Activated CD8-positive, alpha-beta T cell treated with anti-CD3 and anti-CD28 coated beads, Interleukin-2, amount 10 ng/mL, durations not matched to agents 7 days and 5 days (primary cell): ENCODE measurements at places on chromosomes 5 and 9. TPM values are rescaled to one million over a fixed set of nuclear protein-coding genes. Genes with fewer than 3 reads are reported as not detected.
A peak's percentile ranks its signal among the peaks of the same experiment; 100 is the strongest.

DNA sequence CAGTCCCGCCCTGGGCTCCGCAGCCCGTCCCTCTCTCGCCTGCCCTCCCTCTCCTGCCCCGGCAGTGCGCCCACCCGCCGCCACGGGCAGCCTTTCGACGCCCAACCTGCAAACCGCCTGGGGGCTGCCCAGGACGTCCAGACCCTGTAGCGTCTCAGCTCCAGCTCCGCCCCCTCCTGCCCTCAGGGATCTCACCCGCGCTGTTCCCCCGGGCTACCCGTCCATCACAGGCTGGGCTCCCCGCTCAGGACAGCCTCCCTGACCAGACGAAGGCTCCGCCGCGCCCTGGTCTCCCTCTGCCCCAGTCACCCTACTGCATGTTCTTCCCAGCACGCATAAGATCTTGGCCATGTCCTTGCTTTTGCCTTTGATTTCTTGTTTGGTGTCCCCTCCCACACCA lies 1.4 kb downstream of the RASGEF1C start:
- DNase-seq, result no peak

- DNase-seq, result no peak
Measured at GRCh38 chr5:102737805-102738469, 17.2 kb upstream of the PAM start.

GRCh38 chr5:4868140-4868735 lies 271.9 kb upstream of the ADAMTS16 start:
- peak; percentile 63 for DNase-seq

The OR1Q1 gene
- total RNA-seq, result not detected

DNA sequence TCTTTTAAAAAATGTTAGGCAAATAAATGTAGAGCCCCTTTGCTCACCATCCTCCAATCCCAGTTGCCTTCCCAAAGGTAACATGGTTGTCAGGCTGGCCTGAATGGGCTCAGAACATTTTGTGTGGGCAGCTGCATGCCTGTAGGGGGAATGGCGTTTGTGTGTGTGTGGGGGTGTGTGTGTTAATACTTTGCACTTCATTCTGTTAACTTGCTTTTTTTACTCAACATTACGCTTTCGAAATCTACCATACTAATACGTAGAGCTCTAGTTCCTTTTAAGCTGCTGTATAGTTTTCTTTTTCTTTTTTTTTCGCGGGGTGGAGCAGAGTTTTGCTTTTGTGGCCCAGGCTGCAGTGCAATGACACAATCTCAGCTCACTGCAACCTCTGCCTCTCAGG lies 14.0 kb downstream of the MYOZ3 start:
- DNase-seq, result no peak

The FBXL7 gene
- total RNA-seq, result not detected

DNA sequence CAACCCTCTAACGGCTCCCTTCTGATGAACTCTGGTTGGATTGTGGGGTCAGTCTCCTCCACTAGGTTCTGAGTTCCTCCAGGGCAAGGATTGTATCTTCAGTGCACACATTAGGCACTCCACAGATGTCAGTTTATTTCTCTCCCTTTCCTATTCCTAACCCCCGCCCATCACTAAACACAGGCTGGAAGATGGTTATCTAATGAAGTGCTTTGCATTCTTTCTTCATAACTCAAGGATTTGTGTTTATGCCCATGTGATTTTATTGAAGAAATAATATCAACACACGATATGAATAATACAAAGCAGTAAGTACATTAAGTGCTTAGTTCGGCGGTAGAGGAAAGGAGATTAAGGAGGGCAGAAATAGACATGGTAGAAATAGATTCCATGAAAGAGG lies 4.4 kb upstream of the CREBRF start:
- DNase-seq, result no peak

The PCDHGA4 gene
- not detected for total RNA-seq

DNA sequence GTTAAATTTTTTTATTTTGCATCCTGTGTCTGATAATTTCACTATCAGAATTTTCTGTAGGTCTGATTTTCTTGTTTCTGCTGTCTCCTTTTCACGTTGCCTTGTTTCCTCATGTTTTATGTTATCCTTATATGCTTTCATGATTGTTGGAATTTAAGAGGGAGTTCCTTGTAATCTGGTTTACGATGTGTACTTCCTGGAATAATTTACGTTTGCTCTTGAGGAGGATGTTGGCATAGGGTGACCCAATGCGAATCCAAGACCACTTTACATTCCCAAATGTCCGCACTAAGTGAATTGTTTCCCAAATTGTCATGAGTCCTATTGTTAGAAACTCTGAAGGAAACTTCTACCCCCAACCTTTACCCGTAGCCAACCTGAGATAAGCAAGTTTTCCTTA lies 80.3 kb downstream of the ADAMTSL1 start:
- DNase-seq, result no peak

The PHF19 gene
- 290 TPM for total RNA-seq

The LRRC14B gene
- total RNA-seq, result not detected

GRCh38 chr9:116020801-116021200 lies 132.8 kb upstream of the PAPPA start:
- DNase-seq, result no peak

GRCh38 chr9:80881320-80881719 lies 808.0 kb downstream of the TLE1 start:
- DNase-seq, result no peak

GRCh38 chr5:122757285-122757684 lies 17.6 kb upstream of the SNX2 start:
- DNase-seq, result no peak

DNA sequence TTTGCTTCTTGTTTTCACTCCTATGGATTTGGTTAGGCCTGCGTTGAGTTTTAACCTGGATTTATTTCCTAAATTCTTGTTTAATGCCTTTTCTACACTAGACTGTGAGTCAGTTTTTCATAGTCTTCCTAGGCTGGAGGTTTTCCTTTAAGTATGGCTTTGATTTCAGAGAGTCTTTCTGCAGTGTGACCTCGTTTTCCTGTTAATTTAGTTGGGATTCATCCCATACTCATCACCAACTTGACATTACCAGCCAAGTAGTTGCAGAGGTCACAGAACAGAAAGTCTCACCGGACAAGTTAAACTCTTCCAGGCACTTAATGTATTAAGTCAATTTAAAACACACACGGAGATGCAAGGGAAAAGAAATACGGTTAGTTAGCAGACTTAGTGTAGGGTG lies 29.7 kb upstream of the AUH start:
- no peak for DNase-seq

The PIP5K1B gene
- total RNA-seq, result 0.16 TPM

- DNase-seq, result no peak
Measured at GRCh38 chr5:57358796-57359592, 123.6 kb downstream of the ACTBL2 start.

The PCDHGB6 gene
- not detected for total RNA-seq

- DNase-seq, result no peak
Measured at GRCh38 chr9:134598884-134599245, 42.7 kb upstream of the COL5A1 start.

The ZNG1E gene
- total RNA-seq, result 44.5 TPM

DNA sequence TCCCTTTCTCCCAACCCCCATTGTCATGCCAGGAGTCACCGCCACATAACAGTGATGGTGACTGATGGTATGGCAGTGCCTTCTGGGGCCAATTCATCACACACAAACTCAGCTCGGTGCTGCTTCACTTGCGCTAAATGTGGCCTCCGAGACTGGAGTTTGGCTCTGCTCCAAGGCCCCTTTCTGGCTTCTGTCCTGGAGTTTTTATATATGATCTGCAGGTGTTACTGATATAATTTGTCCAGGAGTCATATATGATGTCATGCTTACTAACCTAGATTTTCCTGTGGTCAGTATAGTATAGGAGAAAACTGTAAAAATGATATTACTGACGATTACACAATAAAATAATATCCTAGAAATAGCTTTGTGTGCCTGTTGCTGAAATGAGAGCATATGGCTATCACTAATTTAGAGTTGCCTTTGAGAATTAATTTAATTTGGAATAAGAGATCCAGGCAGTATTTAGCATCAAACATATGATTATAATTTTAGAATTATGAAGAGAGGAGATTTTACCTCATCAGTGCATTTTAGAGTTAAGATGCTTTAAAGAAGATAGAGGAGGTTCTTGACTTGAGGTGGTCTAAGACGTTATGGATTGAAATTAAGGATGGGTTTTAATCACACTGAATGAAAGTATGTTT lies 334.1 kb upstream of the CD180 start:
- no peak for DNase-seq

- DNase-seq, result peak; percentile 54
Measured at GRCh38 chr5:14560091-14560595, 21.4 kb upstream of the OTULINL start.

DNA sequence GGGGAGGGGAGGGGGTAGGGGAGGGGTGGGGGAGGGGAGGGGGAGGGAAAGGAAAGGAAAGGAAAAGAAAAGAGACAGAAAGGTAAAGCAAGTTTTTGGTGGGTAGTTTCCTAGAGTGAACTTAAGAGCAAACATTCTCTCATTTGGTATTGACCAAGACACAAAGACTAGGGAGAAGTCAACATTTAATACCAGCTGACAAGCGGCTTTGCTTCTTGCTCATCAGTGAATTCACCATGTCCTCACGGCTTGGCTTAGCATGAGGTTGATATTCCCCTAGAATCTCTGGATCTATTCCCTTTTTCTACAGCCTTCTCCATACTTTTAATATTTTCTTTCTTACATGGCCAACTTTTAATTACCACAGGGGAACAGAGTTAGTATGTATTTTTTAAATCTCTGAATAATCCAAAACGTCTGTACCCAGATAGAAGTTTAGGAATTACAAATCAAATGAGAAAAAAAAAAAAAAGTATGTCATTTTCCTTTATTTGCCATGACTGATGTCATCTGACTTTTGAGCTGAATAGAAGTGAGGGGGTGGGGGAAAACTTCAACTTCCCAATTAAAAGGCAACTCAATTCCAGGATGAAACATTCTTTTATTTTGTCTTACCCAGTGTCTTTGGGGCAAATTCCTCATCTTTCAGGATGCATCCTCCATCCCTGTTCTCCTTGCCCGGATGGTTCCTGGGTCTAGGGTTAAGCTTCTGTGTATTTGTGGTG lies 40.1 kb upstream of the GLIS3 start:
- no peak for DNase-seq

The TMEM174 gene
- total RNA-seq, result not detected

The SLC24A2 gene
- not detected for total RNA-seq

The NAA35 gene
- 23.4 TPM for total RNA-seq

- peak; percentile 18 for DNase-seq
Measured at GRCh38 chr5:132057498-132058255, 2.8 kb upstream of the IL3 start.

DNA sequence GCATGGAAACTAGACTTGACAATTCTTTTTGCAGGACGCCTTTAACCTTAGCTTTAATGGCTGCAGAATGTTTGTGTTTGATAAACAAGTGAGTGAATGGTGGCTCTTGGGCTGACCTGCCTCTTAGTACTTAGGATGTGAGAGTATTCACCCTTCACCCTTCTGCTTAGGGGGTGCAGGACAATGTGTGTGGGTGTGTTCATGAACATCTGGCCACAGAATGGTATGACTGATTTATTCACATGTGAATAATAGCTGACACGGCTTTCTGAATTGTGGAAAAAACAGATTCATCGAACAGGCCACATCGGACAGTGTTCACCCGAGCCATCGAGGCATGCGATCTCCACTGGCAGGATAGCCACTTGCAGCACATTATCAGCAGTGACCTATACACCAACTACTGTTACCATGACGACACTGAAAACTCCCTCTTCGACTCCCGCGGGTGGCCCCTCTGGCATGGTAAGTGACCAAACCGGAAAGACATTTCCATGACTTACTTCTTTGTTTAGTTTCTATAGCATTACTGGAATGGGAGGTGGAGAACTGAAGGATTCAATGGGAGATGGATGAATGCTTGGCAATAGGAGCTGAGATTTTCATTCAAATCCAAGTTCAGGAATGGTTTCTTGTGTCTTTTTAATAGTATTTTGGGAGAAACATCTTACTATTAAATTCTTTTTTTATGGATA lies 193.6 kb downstream of the ZSWIM6 start:
- DNase-seq, result no peak

The PHF24 gene
- not detected for total RNA-seq

GRCh38 chr5:163373436-163374084 lies 63.8 kb upstream of the CCNG1 start:
- no peak for DNase-seq

The SLC9A3 gene
- 1.9 TPM for total RNA-seq

DNA sequence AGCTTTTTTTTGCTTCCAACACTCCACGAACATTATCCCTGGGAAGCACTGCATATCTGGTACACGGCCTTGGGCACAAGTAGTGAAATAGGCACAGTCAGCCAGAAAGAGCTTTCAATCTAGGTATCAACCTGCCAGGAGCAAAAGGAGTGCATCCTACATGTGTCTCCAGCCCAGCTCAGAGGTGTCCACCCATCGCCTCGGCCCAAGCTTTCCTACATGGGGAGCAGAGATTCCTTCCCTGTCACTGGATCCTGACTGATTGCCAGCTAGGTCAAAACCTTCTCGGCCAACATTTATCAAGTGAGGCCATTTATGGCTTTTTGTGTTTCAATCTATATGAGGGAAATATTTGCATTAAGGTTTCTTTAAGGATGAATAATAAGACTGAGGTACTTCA lies 55.8 kb downstream of the GOLM1 start:
- DNase-seq, result no peak

The PCDHGB4 gene
- total RNA-seq, result not detected

The TBC1D2 gene
- 3.5 TPM for total RNA-seq

DNA sequence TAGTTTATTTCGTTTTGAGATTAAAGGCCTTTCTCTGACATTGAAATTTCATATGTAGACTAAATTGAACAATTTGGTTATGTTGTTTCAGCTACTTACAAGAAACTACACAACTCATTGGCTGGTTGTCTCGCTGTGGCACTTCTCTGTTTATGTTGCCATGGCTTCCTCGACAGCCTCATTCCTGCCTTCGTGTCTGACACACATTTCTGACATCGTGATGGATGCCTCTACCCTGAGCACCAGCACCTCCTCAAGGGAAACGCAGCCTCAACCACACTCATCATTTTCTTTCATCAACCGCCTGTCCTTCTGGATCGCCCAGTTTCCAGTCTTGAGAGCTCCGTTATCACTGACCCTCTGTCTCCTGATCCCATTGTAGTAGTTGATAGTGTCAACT lies 562.8 kb downstream of the PDE4D start:
- DNase-seq, result no peak

The SLCO4C1 gene
- total RNA-seq, result 0.76 TPM

- DNase-seq, result no peak
Measured at GRCh38 chr5:9653811-9654210, 23.7 kb upstream of the TAS2R1 start.

The GADD45G gene
- 7.4 TPM for total RNA-seq

The GMCL2 gene
- not detected for total RNA-seq

- DNase-seq, result no peak
Measured at GRCh38 chr9:114994768-114995167, 64.4 kb upstream of the TNFSF8 start.

The GPR150 gene
- 0.83 TPM for total RNA-seq
